Effector memory CD8-positive, alpha-beta T cell (primary cell): ENCODE measurements at places on chromosomes 6 and 20.

GRCh38 chr6:105907301-105907700 is 178.8 kb upstream of the PRDM1 start:
- no peak for DNase-seq

DNA sequence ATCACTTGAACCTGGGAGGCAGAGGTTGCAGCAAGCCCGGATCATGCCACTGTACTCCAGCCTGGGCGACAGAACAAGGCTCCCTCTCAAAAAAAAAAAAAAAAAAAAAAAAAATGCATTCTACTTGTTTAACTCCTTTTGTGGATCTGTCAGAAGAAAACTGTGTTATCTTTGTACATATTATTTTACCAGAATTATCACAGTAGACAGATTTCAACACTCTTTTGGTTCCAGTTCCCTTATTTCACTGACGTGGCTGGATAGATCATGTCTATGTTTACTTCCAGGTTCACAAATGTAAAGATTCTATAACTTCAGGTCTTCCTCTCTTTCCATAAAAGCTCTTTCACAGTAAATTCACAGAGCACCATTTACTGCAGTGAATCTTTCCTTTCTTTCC is 18.4 kb downstream of the NUDT3 start:
- DNase-seq = no peak

DNA sequence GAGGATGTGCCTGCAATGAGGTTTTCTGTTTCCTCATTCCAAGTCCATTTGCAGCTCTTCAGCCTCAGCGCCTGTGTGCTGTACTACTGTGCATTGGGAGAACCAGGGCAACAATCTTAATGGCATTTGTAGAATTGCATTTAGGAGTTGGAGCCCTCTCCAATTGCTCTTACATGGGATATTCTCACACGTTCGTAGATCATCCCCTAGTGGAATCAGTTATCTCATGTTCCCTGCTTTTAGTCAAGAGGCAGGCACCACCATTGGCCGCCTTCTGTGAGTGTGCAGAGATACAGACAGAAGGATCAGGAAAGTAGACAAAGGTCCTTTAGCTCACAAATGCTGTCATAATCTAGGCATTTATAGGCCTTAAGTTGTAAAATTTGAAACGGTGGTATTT is 84.2 kb upstream of the RGS17 start:
- DNase-seq = no peak

DNA sequence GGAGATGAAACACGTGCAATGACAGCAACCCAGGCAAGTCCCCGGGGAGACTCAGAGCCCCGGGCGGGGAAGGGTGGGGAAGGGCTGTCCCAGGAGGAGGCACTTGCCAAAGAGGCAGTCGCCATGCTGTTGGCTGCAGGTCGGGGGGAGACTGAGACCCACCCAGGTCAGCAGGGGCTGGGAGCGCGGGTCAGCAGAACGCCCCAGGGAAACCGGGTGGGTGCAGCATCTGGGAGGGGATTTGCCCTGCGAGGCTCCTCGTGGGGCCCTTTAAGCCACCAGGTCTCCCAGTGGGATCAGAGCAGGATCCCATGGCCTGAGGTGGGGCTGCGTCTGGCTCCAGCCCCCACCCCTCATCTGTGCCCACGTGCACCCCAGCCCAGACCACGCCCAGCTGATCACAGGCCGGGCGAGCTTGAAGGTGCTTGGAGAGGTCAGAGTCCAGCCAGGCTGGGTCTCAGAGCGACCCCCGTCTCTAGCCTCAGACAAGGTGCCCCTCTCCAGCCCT is 65.5 kb downstream of the YTHDF1 start:
- DNase-seq = no peak

GRCh38 chr6:132830334-132830751 is 16.0 kb downstream of the RPS12 start:
- no peak for DNase-seq

DNA sequence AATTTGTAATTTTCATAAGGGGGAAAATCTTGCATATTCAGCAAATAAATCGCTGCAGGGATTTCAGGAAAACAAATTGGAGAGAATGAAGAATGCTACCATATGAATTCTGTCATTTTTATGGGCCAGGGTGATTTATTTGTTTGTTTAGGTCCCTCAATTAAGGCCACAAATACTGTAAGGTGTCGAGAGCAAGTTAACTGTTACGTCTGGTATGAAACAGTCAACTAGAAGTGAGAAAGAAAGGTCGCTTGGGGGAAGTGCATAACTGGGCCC is 166.9 kb upstream of the TSHZ2 start:
- DNase-seq = no peak

GRCh38 chr6:28884423-28885131 is 39.2 kb downstream of the TRIM27 start:
- peak; percentile 85 for DNase-seq

DNA sequence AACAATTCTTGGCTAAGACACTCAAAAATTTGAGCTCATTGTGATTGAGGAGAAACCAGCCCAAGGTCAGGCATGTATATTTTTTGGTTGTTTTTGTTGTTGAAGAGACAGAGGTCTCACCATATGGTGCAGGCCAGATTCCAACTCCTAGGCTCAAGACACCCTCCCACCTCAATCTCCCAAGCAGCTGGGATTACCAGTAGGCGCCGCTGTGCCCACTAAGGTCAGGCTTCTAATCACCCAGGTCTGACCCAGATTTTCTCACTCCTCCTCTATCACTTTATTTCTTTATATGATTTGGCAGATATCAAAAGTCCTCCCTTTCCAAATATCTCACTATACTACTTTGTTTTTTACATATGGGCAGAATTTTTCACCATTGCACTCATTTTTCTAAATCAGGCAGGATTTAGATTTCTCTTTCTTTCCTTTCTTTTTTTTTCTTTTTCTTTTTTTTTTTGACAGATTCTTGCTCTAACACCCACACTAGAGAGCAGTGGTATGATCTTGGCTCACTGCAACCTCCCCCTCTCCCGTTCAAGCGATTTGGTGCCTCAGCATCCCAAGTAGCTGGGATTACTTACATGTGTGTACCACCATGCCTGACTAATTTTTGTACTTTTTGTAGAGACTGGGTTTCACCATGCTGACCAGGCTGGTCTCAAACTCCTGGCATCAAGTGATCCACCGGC is 1.7 kb upstream of the C6orf141 start:
- DNase-seq = no peak
